AG08396 (cell line): ENCODE measurements at places on chromosomes 1 and 21.

DNA sequence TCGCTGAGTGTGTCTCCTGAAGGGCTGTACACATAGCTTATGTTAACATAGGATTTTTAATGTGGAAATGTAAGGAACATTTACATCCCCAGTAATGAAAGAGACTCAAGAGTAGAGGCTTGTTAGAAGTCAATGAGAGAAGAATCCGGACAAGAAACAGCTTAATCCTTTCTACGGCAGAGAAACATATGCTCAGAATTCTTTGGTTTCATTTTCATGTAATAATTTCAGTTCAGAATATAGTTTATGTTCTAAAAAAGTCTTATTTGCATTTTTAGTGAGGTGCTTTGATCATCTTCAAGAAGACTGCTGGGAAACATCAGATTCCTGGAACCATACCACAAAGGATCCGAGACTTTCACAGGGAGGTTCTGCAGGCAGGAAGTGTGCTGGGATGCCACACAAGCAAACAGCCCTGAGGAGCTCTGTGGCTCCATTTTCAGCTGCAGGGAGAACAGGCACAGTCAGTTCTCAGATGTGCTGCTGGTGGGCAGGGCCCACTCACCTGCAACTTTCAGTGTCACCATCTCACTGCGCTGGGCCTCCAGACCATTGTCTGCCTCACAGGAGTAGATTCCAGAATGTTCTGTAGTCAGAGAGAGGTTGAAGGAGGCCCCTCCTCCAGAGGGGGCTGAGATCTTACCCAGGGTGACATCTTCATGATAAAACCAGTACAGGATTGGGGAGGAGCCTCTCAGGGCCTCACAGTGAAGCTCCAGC is 28.4 kb downstream of the FCRL5 start:
- no peak for DNase-seq

DNA sequence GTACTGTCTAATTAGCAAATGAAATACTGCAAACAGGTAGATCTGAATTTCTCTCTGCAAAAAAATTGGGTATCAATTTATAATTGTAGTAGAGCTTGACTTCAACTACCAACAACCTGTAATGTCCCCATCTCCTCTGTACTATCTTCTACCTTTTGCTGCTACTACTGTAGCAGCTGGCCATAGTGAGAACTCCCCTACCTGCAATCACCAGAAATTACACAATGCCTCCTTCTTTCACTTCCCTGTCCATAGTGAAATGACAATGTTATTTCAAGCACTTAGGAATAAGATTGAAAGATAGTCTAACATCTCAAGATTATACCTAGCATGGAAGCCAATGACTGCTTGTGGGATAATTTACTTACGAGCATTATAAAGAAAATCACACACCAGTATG is 100.4 kb downstream of the ACBD6 start:
- DNase-seq, result no peak

DNA sequence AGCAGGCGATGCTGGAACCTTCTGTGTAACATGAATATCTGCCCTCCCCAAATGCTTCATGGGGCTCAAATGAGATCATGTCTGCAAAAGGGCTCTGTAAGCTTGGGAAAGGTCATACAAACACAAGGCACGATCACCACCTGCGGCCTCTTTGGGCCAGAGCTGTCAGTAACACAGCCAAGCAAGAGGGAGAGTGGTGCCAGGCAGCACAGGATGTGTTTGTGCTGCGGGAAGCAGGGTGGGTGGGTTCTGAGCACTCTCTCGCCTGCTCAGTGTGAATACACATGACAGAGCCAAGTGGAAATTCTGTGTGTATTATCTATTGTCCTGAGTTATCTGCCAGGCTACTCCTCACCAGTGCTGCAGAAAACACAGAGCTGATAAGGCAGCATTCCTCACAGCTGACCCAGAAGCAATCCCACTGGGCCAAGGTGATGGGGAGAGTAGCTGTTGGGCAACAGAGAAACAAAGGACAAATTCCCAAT is 101.2 kb downstream of the LAMC2 start:
- no peak for DNase-seq

DNA sequence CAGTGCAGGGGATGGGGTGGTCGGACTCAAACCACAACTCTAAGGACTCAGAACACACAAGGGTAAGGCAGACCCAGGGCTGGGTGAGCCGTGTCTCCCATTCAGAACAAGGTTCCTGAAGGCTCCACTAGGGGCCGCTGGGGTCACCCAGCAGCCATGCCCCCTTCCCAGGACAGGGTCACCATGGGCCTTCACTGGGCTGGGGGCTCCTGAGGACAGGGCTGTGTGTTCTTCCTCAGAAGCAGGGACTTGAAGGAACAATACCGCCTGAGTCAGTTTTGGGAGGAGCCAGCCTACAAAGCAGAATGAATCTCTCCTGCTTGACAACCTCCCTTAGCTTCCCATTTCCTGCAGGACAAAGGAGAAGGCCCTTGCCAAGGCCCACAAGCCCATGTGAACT is 15.4 kb downstream of the RIMS3 start:
- DNase-seq, result no peak

DNA sequence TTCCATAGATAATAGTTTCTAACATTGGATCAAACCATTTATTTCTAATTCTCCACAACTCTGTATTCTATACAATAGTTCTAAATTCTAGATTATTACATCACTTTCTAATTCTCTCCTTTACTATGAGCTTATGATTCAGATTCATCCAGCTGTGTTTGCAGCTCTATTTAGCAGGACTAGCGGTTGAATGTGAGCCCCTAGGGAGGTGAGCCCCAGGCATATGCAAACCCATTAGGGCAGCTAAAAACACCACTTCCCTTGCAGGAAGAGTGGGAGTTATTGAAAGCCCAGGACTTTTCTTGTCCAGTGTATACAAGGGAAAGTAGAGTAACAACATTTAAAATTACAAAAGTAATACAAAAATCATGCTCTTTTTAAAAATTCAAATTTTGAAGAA is 56.9 kb downstream of the KRTAP19-8 start:
- DNase-seq, result no peak

- DNase-seq, result peak; percentile 4
These were observed 471 bp upstream of the MTF2 start for GRCh38 chr1:93078638-93078985.

- DNase-seq, result no peak
These were observed 11.4 kb downstream of the VAV3 start for GRCh38 chr1:107953556-107953955.

DNA sequence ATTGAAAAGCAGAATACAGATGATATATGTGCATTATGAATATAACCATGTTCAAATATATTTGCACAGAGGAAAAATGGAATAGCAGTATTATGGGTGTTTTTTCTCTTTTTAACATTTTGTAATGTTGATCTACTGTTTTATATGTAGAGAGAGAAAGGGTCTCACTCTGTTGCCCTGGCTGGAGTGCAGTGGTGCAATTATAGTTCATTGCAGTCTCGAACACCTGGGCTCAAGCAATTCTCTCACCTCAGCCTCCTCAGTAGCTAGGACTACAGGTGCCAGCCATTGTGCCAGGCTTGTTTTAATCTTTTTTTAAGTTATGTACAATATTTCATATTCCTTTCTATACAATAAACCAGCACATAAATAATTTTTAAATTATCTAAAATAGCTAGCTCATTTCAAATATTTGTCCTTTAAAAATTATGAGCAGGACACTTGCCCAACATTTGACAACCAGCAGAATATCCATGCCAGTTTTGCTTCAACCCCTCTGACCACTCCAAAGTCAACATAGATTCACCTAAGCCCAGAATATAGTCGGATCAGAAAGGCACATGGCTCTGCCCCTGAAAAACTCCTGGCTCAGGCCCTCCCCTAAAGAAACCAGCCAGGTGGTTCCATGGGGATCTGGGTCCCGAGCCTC is 29.8 kb downstream of the ZNF281 start:
- DNase-seq, result no peak

- no peak for DNase-seq
These were observed 8.1 kb downstream of the C1orf116 start for GRCh38 chr1:207024202-207025145.

GRCh38 chr1:31831397-31832378 is 15.9 kb upstream of the SPOCD1 start:
- peak; percentile 65 for DNase-seq

- peak; percentile 55 for DNase-seq
These were observed 91.0 kb upstream of the KCNA3 start for GRCh38 chr1:110765640-110766335.

DNA sequence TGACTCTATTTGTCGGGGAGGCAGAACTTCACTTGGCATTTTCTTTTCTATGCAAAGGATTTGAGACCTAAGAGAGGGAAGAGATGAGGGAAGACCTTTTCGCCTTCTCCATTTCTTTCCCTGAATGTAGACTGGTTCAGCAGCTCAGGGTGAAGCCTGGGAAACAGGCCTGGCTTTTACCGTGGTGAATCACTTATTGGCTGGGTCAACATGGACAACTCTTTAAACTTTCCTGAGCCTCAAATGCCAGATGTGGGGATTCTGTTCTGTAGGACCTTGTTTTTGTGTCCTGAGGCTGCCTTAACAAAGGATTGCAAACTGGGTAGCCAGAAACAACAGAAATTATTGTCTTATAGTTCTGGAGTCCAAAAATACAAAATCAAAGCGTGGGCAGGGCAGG is 455.8 kb upstream of the VAMP3 start:
- no peak for DNase-seq

DNA sequence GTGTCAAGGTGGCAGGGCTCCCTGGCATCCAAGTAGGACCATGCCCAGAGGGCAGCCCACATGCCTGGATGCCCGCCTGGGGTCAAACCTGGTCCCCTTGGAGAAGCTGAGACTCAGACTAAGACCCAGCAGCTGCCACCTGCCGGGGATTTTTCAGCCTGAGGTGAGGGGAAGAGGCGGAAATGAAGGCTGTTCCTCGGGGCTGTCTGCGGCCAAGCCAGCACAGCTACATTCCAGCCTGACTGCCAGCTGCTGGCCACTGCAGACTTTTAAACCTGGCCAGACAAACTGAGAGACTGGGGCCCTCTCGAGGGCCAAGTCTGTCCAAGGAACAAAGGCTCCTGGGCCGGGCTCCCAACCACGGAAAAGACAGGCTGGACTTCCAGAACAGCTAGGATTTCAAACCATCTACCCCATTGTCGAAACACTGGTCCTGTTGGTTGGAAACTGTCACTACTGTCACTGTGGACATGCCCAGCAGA is 21.9 kb upstream of the PLEKHG5 start:
- DNase-seq, result peak; percentile 30

DNA sequence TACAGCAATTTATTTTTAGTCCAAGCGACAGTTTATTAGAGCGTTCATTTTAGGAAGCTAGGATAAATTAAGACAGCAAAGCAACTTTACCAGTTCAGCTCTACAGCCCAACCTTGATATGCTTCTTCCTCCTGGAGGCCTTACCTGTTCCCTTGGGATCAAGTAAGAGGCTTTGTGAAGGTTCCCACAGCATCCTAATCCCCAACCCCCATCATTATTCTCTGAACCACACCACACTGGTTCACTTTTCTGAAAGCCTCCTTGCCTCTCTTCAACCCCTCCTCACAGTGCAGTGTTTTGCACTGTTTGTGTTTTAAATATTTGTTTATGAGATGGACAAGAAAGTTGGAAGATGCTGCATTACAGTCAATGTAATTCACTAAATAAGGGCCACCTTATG is 126.3 kb upstream of the CXADR start:
- DNase-seq, result no peak

DNA sequence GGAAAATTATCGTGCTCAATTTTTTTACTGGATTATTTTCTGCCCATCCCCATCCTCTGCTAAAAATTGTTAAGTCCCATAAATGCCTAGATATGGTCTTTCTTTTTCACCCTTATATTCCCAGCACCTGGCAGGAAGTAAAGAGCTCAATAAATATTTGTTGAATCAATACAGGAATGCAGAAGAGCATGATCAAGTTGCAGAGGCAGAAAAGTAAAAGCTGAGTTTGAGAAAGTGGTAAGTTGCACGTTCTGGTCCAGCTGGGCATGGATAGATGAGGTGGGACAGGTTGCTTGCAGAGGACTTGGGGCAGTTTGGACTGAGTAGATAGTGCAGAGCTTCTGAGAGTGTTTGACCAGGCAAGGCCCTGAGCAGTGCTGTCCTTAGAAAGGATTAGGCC is 40.1 kb downstream of the ZNF281 start:
- DNase-seq, result no peak

DNA sequence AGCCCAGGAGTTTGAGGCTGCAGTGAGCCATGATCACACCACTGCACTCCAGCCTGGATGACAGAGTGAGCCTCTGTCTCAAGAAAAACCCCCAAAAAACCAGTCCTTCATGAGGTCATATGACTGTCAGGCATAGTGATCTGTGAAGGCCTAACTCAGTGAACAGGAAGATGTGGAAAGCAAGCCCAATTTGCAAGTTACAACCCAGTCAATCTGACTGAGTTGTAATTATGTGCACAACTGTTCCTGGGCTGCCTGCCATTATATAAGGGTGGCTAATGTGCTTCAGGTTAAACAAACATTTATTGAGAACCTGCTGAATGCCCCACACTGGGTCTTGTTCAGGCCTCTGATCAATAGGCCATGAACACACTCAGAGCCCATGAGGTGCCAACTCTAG is 38.2 kb upstream of the KIRREL1 start:
- no peak for DNase-seq

DNA sequence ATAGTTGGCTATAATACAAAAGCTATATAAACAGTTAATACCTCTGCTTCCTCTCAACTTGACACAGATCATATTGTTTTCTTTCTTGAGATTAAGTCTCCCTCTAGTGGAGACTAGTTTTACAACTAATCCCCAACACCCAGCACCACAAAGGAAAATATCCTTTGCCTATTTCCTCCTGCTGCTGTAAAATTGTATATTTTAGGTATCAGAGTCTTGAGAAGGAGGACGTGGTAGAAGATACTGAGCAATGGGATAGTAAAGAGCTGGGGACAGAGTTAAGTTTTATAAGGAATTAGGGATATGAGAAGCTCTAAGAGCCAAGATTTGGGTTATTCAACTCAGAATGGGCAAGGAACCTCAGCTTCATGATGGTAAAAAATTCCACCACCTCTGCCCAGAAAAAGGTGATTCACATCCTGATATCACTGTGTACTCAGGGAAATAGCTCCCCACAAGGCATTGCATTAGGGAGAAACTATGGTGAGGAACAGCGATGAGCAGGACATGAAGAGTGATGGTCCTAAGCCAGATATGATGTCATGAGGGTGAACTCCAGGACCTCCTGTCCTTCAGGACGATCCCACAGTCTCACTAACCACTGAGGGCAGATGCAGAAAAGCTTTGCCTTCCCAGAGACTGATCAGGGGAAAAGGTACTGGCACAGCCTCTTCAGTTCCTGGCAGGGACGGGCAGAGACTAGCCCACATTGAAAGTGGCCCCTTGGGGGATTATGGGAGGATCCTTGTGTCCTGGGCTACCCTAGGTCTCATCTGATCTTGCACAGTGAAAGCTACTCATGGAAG is 14.7 kb upstream of the CFAP126 start:
- peak; percentile 24 for DNase-seq

DNA sequence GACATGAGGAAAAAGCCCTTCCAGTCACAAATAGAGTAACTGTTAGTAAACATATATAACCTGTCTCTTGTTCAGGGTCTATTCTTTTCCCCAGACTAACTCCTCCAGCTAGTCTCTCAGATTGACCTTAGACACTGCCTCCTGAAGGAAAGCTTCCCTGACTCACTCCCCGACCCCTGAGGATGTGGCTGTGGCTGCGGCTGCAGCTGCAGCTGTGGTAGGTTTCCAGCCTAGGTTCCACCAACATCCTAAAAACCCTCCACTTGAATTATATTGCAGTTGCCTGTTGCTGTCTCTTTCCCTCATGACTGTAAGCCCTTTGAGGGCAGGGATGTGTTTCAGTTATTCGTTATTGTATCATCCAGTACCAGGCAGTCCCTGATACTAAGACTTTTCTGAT is 132.9 kb upstream of the C1orf21 start:
- DNase-seq, result no peak
